ENCODE measurements at places on chromosomes 2 and 18.

DNA sequence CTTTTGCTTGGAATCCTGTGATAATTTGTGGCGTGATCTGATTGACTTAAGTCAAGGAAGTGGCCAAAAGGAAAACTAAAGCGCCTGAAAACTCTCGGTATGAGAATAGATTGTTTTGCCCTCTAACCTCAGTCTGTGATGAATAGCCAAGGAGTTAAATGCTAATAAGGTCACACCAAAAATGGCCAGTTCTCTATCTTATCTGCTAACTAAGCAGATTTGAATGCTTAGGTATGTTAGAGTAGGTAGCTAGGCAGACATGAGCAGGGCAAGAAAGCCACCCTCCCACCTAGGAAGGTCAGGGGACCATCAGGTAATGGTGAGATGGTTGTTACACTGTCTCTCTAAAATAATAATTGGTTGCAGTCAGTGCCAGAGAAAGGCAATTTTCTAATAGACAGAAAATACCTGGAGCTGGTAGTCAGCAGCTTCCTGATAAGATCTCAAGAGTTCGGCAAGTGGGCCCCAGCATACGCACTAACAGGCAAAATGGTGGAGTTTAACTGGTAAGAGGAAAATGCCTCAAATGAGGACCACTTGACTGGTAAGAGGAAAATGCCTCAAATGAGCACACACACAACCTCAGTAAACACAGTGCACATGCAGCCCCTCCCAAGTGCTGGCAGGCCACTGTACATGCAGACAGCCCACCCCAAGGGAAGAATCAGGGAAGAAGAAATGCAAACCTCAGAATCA lies 468.4 kb downstream of the MBD2 start:
- DNase-seq: no peak

- no peak for DNase-seq
These were observed 725.8 kb downstream of the SATB2 start for GRCh38 chr2:198731842-198732399.

DNA sequence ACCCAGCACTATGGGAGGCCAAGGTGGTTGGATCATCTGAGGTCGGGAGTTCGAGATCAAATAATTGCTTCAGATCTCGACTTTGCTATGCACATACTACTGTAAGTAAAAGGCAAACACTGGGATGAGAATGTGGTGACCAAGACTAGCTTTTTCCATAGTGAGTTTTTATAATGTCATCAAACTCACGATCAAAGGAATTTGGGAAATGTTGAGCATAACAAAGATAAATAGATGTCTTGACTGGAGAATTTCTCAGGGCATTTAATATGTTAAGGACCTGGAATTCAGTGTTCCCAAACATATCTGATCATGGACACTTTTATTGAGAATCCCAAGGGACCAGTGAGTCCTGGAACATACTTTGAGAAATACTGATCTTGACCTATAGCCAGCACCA lies 205.6 kb downstream of the ARHGAP15 start:
- no peak for DNase-seq

- DNase-seq: peak; percentile 18
These were observed 762.3 kb downstream of the DCDC2C start for GRCh38 chr2:4465671-4466070.

DNA sequence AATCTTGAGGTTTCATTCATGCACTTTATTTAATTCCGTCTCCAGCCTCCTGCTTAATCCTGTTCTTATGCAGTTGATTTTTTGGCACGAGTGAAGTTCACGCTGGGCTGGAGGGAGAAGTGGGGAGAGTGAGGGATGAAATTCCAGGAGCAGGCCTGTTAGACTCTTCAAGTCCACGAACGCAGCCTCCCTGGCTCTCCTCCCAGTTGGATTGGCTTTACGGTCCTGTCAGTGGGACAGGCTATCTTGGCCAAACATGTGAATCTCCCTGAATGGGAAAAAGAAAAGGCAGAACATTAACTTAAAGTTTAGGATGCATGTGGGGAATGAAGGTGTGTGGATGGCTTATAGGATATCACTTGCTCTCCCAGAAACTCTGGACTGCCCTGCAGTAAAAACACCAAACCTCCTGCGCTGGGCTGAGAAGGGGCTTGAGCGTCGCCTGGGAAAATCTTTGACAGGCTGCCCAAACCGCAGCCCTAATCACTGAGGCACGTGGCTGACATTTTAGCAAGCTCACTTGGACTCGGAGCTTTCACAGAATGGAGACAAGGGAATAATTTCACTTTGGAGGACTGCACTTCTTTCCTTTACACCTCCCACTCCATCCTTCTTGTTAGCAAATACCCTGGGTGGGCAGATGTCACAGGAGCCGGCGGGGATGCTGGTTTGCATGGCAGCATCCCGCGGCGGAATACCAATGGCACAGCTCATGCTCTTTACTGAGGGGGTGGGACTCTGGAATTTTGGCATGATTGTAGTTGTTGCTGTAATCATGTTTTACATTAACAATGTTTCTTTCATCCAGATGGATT lies 93.9 kb downstream of the ACKR3 start:
- DNase-seq: no peak

DNA sequence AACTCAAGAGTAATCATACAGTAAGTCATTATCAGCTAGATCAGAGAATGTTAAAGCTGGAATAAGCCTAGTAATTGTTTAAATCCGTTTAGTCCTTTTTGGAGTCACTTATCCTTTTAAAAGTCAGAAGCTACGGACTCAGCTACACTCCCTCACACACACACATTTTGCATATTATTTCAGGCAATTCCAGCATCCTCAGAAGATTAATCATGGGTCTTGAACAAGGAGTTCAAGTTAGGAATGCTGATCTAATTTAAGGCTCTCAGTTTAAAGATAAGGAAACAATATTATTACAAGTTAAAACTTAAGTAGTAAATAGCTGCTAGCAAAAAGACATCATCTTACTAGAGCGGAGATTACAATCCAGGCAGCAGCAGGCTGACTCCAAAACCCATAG lies 74.3 kb downstream of the GTF3C3 start:
- DNase-seq: no peak

DNA sequence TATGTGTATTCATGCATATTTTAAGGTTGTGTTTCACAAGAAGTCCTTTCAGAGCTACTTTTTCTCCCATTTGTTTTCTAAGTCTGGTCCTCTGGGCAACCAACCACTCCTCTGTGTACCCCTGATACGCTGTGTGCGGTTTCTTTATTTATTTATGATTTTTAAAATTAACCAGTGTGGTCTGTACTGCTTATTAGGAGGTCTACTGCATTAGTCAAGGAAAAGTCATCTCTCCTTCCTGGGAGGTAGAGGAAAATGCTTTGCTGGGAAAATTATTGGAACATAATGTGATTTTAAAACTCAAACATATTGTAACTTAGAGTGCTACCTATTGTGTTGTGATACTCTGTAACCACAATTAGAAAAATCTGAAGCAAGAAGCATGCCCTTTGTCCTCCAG lies 1404.3 kb downstream of the SUCLG1 start:
- DNase-seq: no peak

DNA sequence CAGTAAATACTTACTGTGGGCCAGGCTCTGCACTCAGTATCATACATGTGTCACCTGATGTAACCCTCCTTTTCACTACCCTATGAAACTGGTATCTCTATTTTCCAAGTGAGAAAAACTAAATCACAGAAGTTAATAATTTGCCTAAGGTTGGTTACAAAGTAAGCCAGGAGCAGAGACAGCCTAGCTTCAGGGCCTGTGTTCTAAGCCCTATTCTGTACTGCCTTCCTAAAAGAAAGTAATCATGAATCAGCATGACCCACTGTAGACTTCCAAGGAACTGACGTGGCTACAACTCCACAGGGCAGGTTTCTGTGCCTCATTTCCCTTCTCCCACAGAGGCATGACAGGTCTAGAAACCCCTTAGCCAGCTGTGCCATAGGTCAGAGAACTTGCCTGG lies 14.3 kb downstream of the ZNF142 start:
- no peak for DNase-seq

- DNase-seq: no peak
These were observed 200.7 kb downstream of the MYCN start for GRCh38 chr2:16140771-16141640.

Data from NCI-H524 (cell line).